Tibial nerve (tissue), 4 donors: ENCODE measurements at places on chromosomes 1 and 21. TPM values are rescaled to one million over a fixed set of nuclear protein-coding genes. Genes with fewer than 3 reads are reported as not detected.

OR2AK2 gene
- total RNA-seq = not detected

FCRL3 gene
- 0.63 TPM for total RNA-seq

MYCL gene
- total RNA-seq = 0.84 TPM

F13B gene
- total RNA-seq = not detected

GRCh38 chr1:73761559-73761958, 436.4 kb downstream of the LRRIQ3 start:
- H3K4me1 ChIP-seq = no peaks in the 10 kb centered on the region
- no peak for DNase-seq
- H3K4me3 ChIP-seq = no peak overlapping the region
- H3K36me3 ChIP-seq = no peaks in the 10 kb centered on the region

- H3K27ac ChIP-seq = peak overlapping the region; percentile 86
- H3K4me1 ChIP-seq = peaks cover 46% of the 10 kb centered on the region
- peak overlapping the region; percentile 30 for H3K4me3 ChIP-seq
- peak; percentile 62 for DNase-seq
- H3K36me3 ChIP-seq = no peaks in the 10 kb centered on the region
Measured at GRCh38 chr1:30756545-30757351, 826 bp downstream of the LAPTM5 start.

GRCh38 chr1:22476566-22476965, 24.9 kb downstream of the ZBTB40 start:
- no peak for DNase-seq
- no peaks in the 10 kb centered on the region for H3K27me3 ChIP-seq
- H3K4me3 ChIP-seq = no peak overlapping the region
- peaks cover 16% of the 10 kb centered on the region for H3K4me1 ChIP-seq

DNA sequence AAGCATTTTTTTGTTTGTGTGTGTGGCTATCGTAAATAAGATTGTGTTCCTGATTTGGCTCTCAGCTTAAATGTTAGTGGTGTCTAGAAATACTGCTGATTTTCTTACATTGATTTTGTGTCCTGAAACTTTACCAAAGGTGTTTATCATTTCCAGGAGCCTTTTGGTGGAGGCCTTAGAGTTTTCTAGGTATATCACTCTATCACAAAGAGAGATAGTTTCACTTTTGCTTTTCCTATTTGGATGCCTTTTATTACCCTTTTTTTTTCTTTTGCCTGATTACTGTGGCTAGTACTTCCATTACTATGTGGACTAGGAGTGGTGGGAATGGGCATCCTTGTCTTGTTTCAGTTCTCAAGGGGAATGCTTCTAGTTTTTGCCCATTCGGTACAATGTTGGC, 109.6 kb downstream of the S1PR1 start:
- H3K27ac ChIP-seq = no peak overlapping the region
- no peaks in the 10 kb centered on the region for H3K4me1 ChIP-seq
- no peak for DNase-seq
- no peak overlapping the region for H3K4me3 ChIP-seq

DNA sequence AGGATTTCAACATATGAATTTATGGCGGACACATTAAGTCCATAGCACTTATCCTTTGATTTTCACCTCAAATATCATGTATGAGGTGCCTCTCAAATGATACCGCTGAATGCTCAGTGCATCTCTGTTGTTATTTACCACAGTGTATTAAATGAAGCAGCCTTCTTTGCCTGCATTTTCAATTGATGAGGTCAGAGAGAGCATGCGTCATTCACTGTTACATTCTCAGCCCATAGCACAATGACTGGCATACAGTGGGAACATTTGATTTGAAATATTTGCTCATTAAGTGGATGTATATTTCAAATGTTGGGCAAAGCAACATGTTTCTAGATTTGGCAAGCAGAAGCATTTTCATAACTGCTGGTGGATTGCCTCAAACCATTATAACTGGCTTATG, 45.7 kb downstream of the LRRC7 start:
- no peaks in the 10 kb centered on the region for H3K27me3 ChIP-seq
- no peak for DNase-seq
- no peaks in the 10 kb centered on the region for H3K36me3 ChIP-seq

DNA sequence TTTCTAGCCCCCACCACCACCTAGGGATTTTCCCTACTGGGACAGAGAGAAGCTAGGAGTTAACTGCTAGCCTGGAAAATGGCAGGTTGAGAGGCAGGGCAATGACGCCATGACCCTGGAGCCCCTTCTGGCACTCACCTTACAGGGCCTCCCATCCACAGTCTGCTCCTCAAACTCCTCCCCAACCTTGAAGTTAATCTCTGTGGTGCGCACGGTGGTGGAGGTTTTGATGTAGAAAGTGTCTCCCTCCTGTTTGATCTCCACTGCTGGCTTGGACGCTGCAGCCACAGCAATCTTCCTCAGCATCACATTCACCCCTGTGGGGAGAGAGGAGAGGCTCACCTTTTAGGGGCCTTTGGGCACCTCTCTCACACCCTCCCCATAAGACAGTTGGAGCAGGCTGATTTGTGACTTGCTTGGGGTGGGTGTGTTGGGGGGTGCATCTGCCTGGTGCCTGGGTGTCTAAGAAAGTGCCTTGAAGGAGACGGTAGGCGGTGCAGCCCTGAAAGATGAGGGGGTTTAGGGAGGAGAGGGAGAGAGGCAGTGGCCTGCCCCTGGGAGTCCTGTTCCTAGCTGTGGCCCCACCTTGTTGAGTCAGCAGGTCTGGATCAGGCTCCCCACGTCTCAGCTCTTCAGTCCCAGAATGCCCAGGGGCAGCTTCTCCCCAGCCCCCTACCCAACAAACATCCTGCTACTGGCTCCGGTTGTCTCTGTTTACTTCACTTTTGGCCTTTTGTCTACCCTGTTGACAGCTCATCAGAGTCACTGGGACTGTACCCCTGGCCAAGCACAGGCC, 4.4 kb downstream of the CRABP2 start:
- peaks cover 21% of the 10 kb centered on the region for H3K36me3 ChIP-seq
- no peaks in the 10 kb centered on the region for H3K4me1 ChIP-seq
- H3K4me3 ChIP-seq = no peak overlapping the region
- DNase-seq = no peak

- H3K4me3 ChIP-seq = no peak overlapping the region
- H3K36me3 ChIP-seq = no peaks in the 10 kb centered on the region
- no peak overlapping the region for H3K27ac ChIP-seq
- H3K27me3 ChIP-seq = no peaks in the 10 kb centered on the region
- no peak for DNase-seq
Measured at GRCh38 chr1:19723874-19724273, 59.2 kb downstream of the HTR6 start.

GRCh38 chr1:192737306-192737705, 71.5 kb upstream of the RGS2 start:
- H3K36me3 ChIP-seq = no peaks in the 10 kb centered on the region
- DNase-seq = no peak
- no peak overlapping the region for H3K4me3 ChIP-seq
- no peak overlapping the region for H3K27ac ChIP-seq
- H3K4me1 ChIP-seq = no peaks in the 10 kb centered on the region

- H3K36me3 ChIP-seq = no peaks in the 10 kb centered on the region
- no peak for DNase-seq
- no peak overlapping the region for H3K4me3 ChIP-seq
- H3K27ac ChIP-seq = no peak overlapping the region
- H3K27me3 ChIP-seq = no peaks in the 10 kb centered on the region
Measured at GRCh38 chr1:200405264-200405663, 4.6 kb downstream of the ZNF281 start.

- H3K4me3 ChIP-seq = no peak overlapping the region
- DNase-seq = no peak
- peaks cover 4% of the 10 kb centered on the region for H3K4me1 ChIP-seq
- H3K27ac ChIP-seq = no peak overlapping the region
- no peaks in the 10 kb centered on the region for H3K27me3 ChIP-seq
Measured at GRCh38 chr1:94254073-94254810, 16.9 kb upstream of the ARHGAP29 start.
